ENCODE measurements at places on chromosomes 3 and 15.

- DNase-seq, result no peak
These were observed 459.4 kb upstream of the TGFBR2 start for GRCh38 chr3:30146978-30147377.

- peak; percentile 84 for DNase-seq
These were observed 21.8 kb upstream of the NFKBIZ start for GRCh38 chr3:101827211-101828174.

- DNase-seq, result no peak
These were observed 162.4 kb upstream of the LRRN1 start for GRCh38 chr3:3636815-3637214.

DNA sequence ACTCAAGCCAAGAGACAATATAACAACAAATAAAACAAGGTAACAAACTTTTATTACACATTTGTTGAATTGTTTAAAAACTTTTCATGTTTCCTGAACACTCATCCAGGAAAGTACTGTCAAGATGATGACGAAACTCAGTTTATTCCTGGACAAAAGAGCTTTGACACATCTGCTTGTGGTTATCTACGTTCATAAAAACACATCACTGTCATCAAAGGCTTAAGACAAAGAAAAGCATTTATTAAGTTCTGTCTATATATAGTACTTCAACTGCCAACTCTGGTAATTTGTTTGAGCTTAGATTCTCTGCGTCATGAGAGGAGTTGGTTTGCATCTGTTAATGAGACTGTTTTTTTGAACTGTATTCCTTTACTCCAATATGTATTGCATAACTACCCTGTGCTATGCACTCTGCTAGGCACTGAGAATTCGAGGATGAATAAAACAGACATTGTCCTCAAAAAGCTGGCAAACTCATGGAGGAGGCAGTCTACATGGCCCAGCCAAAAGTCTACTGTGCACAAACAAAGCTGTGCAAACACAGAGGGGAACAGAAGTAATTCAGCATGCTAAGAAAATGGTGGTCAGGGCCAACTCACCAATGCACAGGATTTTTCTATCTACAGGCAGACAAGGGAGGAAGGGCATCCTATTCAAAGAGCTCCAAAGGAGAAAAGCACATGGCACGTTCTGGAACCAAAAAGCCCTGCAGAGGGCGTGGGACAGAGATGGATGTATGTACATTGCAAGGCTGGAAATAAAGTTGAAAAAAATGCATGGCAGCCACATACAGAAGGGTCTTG, 21.5 kb downstream of the PLD1 start:
- no peak for DNase-seq

DNA sequence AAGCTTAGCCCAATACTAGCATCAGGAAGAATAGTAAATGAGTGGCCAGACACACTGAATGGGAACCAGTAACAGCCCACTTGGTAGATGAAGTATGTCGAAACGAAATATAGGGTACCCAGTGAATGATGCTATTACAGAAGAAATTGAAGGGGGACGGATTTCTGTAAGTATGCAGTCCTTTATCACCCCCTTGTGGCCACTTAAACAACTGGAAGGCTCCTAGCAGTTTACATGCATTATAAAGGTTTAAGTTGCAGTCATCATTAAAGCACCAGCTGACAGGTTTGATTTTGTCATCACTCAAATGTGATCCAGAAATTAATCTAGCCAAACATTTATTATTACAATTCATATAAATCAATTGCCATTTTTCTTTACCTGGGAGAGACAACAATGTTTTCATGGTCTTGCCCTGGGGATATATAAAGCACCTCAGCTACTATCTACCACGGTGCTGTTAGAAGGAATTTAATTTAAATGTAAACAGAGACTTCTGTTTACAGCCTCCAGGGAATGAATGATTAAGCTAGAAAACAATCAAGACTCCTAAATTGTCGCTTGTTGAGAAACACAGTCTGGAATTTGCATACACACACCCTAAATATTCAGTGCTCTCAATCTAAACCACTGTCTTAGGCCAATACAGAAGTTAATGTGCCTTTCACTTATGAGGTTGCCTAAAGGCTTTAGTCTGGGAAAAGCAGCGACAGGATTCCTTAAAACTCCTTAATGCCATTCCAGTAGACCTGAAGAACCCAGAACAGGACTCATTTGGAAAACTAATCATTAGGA, 7.8 kb downstream of the EIF1B start:
- DNase-seq, result no peak

- no peak for DNase-seq
These were observed 15.0 kb downstream of the LRRK1 start for GRCh38 chr15:100934166-100934565.

DNA sequence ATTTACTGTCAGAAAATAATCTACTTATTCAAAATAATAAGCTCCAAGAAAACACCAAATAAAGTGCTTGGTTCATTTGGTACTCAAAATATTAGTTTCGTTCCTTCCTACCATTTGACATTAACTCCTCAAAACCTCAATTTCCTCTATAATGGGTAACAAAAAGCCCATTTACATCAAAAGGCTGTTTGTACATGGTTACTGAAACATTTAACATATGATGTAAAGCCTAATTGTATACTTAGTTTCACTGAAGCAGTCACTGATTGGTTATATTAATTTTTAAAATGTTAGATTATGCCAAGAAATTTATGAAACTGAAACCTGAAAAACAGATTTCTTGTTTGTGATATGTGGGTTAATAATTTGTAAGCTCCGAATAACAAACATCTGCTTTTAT, 14.7 kb downstream of the XRN1 start:
- DNase-seq, result no peak

DNA sequence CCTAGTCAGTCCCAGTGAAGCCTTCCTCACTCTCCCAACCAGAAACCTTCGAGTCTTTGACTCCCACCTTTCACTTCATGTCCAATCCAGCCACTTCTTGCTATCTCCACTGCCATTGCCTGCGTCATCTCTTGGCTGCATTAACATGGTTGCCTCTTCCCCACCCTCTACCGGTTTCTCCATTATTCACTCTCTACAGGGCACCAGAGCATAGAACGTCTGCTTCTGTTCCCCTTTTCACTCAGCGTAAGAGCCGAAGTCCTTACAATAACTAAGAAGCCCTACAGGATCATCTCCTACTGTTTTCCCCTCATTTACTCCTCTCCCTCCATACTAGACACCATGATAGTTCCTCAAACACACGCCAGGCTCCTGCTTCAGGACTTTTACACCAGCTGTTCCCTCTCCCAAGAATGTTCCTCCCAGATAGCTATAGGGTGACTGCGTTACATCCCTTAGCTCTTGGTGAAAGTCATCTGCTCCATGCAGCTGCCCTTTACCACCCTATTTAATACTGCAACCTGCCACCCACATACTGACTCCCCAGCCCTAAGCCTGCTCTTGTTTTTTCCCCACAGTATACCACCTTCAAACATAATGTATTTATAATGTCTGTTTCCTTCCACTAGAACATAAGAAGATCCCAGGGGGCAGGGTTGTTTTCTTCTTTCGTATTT, 30.9 kb downstream of the RCN2 start:
- DNase-seq, result no peak

DNA sequence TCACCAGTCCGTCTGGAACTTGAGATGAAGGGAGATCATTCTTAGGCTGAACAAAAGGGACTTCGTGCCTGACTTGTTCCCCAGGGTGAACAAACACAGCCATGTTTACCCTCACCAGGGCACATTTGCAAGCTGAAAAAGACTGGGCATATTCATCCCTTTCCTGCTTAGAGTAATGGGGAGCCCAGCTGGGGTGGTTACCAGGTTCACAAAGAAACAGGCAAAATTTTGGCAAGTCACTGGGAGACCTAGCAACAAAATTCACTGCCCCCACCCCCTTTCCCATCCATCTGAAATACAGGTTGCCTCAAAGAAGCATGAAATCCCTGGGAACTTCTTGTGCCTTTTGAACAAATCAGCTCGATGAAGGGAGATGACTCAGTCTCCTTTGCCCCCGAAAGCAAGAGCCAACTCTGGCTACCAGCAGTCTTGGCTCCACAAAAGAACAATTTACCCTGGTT, 775.0 kb downstream of the SQOR start:
- DNase-seq, result no peak

GRCh38 chr3:16182183-16182582, 7.7 kb downstream of the GALNT15 start:
- no peak for DNase-seq

- DNase-seq, result no peak
These were observed 86.5 kb downstream of the BOC start for GRCh38 chr3:113297841-113298240.

GRCh38 chr3:97711654-97712053, 52.9 kb upstream of the ARL6 start:
- DNase-seq, result no peak

DNA sequence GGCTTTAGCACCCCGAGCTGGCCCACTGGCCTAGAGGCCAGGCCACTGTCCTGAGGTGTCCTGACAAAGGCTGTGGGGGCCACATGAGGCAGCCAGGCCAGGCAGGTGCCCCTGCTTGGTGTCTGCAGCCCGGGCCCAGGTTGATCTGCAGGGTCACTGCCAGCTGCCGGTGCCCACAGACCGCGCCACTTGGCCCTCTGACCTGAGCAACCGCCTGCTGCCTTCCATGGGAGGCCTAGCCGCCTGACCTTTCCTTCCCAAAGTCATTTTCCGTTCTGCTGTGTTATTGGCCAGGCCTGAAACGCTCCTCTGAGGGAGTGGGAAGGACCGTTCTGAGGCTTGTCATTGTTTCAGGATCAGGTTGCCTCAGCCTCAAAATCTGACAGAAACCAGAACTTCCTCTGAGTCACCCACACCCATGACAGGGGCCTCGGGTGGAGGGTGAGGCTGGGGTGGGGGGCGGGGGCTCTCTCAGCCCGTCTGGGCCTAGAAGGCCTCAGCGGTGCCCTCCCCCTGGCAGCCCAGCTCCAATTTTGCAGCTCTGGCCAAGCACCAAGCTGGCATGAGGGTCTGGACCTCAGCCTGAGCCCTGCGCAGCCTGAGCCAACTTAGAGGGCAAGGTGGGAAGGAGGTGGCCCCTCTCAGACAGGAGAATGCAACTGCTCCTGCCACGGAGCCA, 140.7 kb upstream of the MEF2A start:
- DNase-seq, result peak; percentile 64

DNA sequence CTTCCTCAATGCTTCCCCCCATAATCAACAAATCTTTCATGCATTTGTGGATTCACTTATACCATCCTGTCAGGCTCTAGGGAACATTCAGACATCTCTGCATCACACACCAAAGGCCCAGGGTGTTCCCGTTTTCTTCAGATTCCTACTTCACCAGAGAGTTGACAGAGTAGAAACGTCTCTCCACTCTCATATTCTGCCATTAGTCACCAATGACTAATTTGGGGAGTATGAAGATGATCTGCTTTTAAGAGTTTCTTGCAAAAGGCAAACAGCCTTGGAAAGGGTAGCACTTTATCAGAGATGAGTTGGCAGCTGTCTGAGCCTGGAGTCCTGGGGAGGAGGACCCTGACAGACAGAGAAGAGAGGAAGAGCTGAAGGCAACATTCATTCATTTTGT, 55.8 kb upstream of the DGKG start:
- no peak for DNase-seq

DNA sequence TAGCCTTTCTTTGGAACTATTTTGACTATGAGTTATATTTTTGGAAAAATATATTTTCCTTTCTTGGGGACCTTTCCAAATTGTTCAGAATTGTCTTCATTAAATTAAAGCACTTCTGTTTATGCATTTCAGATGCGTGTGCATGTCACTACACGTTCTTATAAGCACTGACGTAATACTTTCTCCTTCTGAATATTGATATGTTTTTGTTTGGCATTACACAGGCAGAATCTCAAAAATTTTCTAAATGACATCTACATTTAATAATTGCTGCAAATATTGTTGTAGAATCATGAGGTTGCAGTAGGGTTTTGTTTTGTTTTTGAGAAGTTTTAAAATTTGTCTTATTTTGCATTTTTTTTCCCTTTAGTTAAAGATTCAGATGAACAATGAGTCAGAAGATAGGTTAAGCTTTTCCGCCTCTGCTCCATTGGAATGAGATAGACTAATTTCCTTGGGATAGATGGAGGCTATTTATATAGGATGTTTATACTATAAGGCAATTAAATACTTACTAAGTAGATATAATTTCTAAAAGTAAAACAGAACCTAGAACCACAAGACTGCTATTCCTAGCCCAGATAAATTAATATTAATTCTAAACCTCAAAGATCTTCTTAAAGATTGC, 110.8 kb downstream of the MBNL1 start:
- DNase-seq, result no peak

DNA sequence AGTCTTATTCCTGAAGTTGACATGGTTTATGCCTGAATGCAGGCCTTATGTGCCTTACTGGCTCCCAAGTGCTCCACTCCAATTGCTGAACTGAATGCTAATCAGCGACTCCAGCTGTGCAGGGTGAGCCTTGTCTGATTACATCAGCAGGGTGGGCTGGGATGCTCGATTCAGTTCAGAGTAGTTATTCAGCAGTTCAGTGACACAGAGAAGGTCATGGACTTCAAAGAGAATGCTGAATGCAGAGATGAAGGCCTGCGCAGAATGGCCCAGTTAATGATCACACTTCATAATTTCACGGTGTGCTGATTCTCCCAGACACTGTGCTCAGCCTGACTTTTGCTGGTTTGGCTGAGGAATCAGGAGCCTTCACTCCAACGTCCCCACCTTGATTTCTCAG, 63.6 kb downstream of the CLDN1 start:
- no peak for DNase-seq

DNA sequence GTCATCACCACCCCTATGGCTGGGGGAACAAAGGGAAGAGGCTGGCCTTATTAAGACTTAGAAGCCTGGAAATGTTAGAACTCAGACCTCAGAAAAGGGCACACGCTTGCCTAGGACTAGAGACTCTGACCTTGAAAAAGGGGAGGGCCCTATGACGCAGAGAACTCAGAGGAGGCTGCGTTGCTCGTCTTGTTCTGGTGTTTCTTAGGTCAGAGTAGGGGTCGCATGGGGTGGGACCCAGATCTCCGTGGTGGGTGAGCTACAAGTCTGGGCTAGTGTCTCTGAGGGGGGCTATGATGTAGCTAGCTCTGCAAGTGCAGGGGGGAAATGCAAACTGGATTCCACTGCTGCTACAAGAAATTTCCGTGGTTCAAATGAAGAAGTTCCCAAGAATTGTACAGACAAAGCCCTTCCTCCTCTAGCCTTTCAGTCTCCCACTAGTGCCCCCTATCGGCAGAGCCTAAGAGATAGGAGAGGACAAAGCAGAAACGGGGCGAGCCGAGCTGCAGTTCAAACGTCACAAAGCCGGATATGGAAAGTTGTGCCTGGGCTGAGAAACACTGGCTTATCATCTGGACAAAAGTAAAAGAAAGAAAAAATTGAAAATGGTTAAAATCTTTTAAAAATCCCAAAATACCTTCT, 392.9 kb upstream of the ROBO2 start:
- no peak for DNase-seq

- no peak for DNase-seq
These were observed 581.1 kb downstream of the ZNF385D start for GRCh38 chr3:21169948-21170347.

GRCh38 chr3:112550859-112551258, 10.9 kb downstream of the ATG3 start:
- no peak for DNase-seq

Measured in tibial artery (tissue), 4 donors.